ENCODE measurements at places on chromosomes 12 and 14.

GRCh38 chr12:21323736-21324135, 11.0 kb downstream of the SLCO1A2 start:
- DNase-seq, result no peak

DNA sequence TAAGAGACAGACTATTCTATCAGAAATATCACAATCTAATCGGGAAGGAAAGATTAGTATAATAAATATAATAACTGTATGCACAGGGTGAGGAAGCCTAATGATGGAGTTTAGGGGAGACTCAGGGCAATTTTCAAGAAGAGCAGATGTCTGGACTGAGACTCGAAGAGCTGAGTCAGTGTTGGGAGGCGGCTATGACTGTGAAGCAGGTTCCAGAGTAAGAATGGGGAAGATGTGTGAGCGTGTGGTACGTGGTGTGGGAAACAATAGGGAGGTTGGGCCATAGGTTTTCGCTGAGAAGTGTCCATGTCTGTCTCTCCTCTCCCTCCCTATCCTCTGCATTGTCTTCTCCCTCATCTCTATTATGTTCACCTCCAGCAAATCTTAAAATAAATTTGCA, 85.6 kb downstream of the LMO3 start:
- no peak for DNase-seq

DNA sequence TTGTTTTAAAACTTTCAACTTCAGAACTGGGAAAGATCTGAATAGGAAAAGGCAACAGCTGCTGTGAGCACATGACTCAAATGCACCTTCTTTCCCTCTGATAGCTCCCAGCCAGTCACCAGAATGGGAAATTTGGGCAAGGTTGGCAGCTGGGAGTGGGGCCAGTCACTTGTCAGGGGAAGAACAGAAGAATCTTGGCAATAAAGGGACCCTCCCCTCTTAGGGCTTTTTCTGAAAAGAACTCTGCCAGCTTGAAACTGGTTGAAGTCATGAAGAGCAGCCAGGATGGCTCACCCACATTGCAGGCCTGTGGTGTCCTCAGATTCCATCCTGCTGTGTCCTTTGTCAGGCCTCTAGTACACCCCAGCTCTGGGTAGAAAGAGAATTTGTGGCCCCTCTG, 10.3 kb upstream of the RIC8B start:
- no peak for DNase-seq

DNA sequence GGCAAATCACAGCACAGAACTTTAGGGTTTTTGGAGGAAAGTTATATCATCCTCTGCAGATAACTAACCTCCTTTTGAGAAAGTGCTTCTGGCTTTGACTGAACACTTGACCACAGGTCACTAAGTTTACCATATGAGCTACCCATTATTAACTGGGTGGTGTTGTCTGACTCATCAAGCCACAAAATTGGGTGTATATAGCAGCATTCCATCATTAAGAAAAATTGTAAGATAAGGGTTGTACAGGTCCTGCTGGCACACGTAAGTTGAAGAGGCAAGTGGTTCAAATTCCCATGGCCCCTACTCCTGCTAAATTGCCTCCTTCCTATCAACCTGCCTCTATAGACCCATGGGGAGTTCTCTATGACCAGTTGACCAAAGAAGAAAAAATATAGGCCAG, 39.5 kb downstream of the L2HGDH start:
- no peak for DNase-seq

- no peak for DNase-seq
These were observed 3.2 kb upstream of the VSIG10 start for GRCh38 chr12:118107011-118107410.

- DNase-seq, result no peak
These were observed 284.6 kb downstream of the BCAT1 start for GRCh38 chr12:24664161-24664880.

GRCh38 chr12:52226446-52226845, 6.6 kb upstream of the KRT7 start:
- DNase-seq, result no peak
